ENCODE measurements at places on chromosomes 1 and 21.

- no peak for DNase-seq
These were observed 80.3 kb downstream of the LRIG2 start for GRCh38 chr1:113153116-113153803.

DNA sequence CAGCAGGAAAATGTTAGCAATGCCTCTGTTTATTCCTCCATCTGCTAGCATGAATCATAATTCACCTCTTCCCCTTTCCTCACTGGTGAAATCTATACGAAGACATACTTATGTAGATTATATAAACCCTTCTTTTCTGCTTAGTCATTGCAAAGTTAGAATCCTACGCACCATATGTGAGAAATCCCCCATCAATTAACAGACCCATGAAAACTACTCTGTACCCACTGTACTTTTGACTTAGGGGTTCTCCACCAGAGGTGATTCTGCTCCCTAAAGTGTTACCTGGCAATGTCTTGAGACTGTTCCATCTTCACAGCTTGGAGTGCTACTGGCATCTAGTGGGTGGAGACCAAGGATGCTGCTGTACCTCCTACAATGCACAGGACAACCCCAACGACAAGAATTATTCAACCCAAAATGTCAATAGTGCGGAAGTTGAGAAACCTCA lies 49.6 kb upstream of the KCTD3 start:
- DNase-seq = no peak

GRCh38 chr1:201357636-201358348 lies 19.7 kb downstream of the TNNT2 start:
- no peak for DNase-seq

- DNase-seq = no peak
These were observed 328.4 kb downstream of the PLA2G4A start for GRCh38 chr1:187157115-187157514.

DNA sequence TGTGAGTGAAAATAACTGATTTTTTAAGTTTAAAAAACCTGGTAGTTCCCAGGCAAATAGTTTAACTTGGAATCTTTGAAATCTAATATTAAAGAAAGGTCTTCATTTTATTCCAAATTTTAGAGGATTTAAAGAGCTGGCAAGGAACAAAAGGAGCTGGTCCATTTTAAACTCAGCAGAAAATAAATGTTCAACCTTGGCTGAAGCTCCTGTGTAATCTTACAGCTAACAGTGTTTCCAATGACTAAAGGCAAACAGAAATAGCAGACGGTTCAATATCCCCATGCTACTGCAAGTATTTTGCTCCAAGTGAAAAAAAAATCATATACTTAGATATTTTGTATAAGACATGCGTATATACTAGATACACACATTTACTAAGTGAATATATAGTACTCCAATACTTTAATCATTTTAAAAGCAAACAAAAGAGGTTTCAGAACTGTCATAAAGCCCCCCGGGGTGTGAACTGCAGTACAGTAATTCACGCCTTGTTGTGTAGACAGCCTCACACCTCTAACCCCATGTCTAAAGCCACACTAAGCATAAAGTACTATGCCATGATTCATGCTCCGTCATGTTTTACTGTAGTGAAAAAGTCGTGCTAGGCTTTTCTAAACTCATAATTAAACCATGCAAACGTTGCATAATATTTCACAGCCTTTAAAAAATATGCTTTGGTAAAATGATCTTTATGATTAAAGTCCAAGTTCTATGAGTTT lies 132.2 kb downstream of the CLIC6 start:
- DNase-seq = no peak

DNA sequence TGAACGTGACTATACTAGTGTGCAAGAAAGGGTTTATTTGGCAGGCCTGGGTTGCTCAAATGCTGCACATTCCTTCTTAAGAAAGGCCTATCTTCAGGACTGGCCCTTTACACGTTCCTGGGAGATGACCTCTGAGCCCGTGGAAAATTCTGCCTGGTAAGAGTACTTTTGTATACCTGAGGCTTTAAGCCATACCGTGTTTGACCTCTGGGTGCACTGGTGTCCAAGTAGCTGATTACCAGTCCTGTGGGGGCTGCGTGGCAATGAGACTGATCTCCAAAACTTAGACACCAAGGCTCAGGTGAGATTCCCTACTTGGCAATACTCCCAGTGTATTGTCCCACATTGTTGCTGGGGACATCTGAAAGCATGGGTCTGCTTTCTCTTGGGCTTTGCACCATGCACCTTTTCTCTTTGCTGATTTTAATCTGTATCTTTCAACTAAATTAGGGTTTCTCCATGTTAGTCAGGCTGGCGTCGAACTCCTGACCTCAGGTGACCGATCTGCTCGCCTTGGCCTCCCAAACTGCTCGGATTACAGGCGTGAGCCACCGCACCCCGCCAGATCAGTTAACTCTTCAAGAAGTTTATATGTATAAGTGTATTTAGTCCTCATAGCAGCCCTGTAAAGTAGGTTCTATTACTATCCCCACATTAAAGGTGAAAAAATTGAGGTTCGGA lies 44.5 kb downstream of the TRIM33 start:
- no peak for DNase-seq

GRCh38 chr1:231855926-231856325 lies 229.3 kb downstream of the DISC1 start:
- no peak for DNase-seq

- DNase-seq = no peak
These were observed 15.7 kb downstream of the NLRP3 start for GRCh38 chr1:247431643-247432042.

GRCh38 chr1:38005195-38006007 lies at the start of gene FHL3:
FHL3 (minus strand) TSS chr1:38005514; CDS start chr1:37999412, 6,102 bp downstream.
- DNase-seq = peak; percentile 49

DNA sequence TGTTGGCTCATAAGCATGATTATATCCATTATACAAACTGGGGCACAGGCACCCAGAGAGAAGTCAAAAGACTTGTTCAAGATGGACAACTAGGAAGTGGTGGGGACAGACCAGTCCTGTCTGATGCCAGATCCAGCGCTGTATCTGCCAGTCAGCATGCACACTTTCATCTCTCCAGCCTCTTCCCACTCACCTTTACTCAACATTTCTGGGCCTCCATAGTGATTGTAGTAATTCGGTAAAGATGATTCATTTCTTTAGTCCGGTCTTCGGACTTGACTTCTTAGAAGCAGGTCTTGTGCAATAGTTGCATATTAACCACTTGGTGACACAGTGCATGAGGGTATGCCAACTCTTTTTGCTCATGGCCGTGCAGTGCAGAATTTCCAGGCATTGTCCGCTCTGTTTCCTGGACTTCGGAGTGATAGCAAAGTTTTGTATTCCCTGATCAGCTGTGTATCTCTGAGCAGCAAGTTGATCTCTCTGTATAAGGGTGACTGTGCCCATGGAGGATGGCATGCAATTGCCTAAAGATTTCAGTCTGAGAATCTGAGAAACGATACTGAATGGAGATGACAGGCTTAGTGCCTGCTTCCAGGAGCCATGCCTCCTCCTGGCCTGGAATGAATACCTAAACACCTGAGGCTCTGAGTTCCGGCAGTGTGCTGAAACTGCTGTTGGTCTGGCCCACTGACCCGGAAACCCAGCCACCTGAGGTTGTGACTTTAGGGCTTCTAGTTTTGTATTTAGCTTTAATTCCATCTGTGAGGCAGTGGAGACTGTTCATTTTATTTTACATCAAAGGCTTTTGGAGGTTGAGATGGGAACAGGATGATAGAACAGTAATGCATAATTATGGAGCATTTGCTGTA lies 39.0 kb downstream of the GALNT2 start:
- DNase-seq = no peak

DNA sequence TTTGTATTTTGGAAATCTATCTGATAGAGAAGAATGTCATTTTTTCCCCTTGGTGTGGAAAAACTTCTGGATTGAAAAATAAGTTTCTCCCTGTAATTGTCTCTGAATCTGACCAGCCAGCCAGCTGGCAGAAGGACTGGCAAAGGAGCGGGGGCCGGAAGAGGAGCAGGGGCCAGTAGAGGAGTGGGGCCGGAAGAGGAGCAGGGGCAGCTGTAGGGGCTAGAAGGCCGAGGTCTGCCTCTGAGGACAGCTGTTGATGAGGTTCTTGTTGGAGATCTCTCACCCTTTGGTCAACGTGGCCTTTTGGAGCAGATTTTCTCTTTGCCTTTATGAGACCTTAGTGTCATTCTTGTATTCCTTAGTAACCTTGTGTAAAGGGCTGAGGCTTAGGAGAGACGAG lies 121.8 kb downstream of the GALNT2 start:
- no peak for DNase-seq

- no peak for DNase-seq
These were observed 6.4 kb downstream of the DYRK1A start for GRCh38 chr21:37372951-37373350.

GRCh38 chr21:28754127-28754611 lies 238.5 kb downstream of the LTN1 start:
- no peak for DNase-seq

GRCh38 chr1:15288173-15288926 lies 41.3 kb downstream of the FHAD1 start:
- DNase-seq = no peak

- DNase-seq = no peak
These were observed 10.2 kb downstream of the TMEM81 start for GRCh38 chr1:205074084-205074483.

- no peak for DNase-seq
These were observed 15.8 kb downstream of the GRIK3 start for GRCh38 chr1:37018510-37018909.

DNA sequence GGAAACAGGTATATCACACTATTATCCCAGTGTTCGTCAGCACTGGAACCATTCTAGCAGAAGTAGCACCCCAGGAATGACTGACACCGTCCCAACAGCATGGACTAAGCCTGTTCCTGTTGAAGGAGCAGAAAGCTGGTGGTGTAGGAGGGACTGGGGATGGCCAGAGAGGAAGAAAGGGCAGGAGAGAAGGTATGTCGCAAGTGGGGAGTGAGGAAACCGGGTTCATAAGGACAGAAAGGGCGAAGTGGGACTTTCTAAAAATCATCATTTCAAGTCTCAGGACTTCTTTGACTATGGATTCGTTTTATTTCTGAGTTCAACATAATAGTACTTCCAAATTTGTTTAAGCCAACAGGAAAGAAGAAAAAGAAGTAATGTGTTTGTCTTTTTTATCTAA lies 19.7 kb upstream of the MX1 start:
- no peak for DNase-seq

DNA sequence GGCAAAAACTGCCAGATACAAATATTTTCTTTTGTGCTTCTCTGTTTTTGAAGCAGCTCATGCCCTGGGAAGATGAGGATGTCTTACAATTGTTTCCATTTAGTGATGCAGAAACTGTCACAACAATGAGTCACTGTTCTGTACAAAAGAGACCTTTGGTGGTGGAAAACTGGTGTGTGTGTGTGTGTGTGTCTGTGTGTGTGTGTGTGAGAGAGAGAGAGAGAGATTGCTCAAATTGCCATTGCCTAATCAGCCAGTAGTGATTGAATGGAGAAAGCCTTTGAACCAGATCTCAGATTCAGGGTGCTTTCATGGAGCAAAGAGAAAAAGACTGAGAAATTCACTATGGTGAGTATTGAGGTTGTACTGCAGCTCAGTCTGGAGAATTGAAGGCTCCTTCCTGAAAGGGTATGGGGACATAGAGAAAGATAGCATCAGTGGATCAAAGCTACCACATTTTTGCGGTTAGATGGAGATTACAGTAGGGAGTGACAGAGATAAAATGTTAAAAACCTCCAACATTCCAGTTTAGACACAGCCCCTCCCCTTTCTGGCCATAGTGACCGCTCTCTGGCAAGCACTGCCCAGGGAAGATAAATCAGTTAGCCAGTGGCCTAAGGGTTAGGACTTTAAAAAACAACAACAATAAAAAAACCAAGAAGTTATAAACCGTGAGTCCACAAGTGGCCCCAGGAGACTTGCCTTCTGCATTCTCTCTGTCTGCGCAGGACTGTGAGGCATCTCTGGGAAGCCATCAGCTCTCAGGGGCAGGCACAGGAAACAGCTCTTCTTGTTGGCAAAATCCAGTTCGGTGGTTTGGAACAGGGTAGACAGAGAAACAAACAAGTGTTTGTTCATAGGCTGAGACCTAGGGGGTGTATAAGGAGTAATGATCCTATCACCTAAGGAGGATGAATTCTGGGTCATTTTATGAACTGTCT lies 406.5 kb downstream of the DUSP10 start:
- no peak for DNase-seq
